Glomerular endothelial cell (primary cell): ENCODE measurements at places on chromosomes 6 and 20. TPM values are rescaled to one million over a fixed set of nuclear protein-coding genes. Genes with fewer than 3 reads are reported as not detected.

The ARFGEF2 gene
- total RNA-seq, result 29.7 and 31.9 TPM in 2 replicates

GRCh38 chr6:148107911-148108310 lies 234.7 kb upstream of the SASH1 start:
- DNase-seq, result no peak

- no peak for DNase-seq
Measured at GRCh38 chr6:72720464-72720863, 98.6 kb downstream of the KCNQ5 start.

GRCh38 chr20:25011831-25012241 lies 19.3 kb upstream of the APMAP start:
- DNase-seq, result no peak

DNA sequence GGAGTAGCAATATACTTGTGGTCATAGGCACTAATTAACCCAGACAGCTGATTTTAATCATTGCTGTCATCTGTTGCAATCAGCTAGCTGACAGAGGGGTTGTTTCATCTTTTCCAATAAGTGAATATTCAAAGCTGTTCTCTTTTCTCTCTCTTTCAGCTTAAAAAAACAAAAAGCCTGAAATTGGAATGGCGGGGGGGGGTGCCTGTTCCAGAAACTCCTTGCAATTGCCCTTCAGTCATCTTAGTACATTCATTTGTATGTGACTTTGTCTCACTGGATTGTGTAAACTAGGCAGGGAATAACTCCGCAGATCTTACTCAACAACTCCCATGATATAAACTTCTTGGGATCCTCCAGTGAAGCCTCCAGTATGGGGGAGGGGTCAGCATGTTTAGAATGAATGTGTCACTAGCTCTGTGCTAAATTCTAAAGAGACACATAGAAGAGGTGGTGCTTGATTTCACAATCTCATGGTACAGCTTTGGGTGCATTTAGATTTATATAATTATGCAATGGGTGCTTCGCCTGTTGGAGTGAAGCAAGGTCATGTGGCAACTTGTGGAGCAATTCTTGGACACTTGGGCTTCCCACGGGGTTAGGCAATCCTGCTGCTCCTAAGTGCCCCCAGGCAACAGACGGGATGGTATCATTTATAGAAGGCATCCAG lies 40.1 kb downstream of the SLC24A3 start:
- no peak for DNase-seq

DNA sequence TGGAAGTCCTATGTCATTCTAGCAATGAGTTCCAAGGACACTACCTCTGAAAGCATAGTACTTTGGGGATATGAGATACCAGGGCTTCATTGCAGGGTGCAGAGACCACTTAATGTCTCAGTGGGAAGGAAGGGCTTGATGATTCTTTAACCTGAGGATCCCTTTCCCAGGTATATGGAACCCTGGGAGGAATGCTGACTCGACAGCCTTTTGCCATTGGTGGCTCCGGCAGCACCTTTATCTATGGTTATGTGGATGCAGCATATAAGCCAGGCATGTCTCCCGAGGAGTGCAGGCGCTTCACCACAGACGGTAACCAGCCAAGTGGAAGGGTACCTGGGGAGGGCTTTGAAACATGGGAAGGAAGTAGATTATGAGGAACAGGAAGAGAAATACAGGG lies 4.2 kb downstream of the PSMB9 start:
- DNase-seq, result no peak

The SSTR4 gene
- not detected in 2 replicates for total RNA-seq

GRCh38 chr6:15409301-15410125 lies 163.6 kb downstream of the JARID2 start:
- no peak for DNase-seq

The GLP1R gene
- not detected in 2 replicates for total RNA-seq

DNA sequence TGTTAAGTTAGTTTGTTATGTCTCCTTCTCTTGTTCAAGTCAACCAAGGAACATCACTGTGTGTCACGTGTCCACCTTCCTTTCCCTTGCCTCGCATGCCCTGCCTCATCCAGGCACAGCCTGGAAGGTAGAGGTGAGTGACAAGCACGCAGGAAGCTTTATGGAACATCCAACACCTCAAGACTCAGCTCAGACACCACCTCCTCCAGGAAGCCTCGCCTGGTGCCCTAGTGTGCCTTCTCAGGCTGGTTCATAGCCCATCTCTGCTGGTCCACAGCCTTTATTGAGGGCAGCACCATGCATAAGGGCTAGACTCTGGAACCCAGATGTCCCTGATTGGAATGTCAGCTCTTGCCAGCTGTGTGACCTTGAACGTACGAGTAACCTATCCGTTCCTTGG lies 224.3 kb downstream of the ANKRD60 start:
- DNase-seq, result no peak

DNA sequence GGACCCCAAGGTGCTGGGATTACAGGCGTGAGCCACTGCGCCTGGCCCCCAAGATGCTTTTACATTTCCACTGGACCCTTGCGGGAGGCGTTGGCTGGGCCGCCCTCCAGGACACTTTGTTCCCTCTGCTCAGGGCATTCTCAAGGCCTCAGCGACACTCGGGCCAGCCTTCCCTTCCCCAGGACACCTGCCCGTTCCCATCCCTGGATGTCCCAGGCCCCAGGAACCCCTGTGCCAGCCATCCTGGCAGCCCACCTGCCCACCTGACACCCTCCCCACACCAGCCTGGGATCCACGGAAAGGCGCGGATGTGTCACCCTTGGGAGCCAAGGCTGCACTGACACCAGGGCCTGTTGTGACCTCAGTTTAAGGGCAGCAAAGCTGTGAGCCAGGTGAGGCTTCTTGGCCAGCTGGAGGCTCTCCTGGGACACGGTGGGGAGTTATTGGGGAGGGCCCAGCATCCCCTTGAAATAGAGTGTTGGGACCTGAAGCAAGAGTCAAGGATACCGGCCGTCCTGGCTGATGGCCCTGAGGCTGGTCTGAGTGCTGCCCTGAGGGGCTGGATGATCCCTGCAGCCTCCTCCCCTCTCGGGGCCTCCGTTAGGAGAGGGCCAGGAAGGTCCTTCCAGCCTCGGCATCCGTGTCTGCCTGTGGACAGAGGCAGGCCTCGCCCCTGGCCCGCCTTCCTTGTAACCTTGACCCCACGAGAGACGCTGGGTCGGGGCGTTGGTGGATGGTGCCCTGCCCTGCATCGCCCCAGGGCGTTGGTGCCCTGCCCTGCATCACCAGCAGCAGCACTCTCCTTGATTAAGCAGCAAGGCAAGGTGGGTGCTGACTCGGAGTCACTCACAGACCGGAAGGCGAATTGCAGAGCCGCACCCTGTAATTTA lies 84.2 kb upstream of the BHLHE23 start:
- no peak for DNase-seq

- no peak for DNase-seq
Measured at GRCh38 chr20:24956001-24956841, 7.2 kb downstream of the CST7 start.

The TGM3 gene
- total RNA-seq, result 3.5 TPM in 1 of 2 replicates, not detected in the other

GRCh38 chr6:29845405-29846006 lies 17.9 kb downstream of the HLA-G start:
- no peak for DNase-seq

DNA sequence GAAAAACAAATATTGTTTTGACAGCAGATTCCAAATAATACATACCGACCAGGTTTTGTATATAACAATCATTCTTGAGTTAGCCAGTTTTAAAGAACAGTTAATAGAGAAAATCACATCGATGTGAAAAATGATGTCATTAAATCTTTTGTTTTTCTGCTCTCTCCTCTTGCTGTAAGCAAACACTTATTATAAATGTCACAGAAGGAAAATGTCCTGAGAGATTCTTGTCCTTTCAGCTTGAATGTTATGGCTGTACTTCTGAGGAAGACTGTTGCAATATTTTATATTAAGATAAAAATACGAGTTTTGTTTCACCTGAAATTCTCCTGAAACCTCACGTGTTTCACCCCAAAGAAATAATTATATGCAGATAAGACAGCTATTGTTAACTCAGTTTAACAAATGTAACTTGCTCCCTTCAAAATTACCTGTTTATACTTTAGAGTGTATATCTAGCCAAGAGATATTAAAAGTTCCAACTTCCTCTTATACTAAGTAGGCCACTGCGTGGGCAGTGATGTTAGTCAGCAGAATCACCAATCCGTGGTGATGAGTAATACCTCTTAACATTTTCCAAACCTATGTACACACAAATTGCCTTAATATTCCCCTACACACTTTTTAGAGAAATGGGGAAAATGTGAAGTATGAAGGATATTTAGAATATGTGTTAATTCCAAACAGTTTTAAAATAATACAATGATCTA lies 1111.4 kb upstream of the CITED2 start:
- no peak for DNase-seq

DNA sequence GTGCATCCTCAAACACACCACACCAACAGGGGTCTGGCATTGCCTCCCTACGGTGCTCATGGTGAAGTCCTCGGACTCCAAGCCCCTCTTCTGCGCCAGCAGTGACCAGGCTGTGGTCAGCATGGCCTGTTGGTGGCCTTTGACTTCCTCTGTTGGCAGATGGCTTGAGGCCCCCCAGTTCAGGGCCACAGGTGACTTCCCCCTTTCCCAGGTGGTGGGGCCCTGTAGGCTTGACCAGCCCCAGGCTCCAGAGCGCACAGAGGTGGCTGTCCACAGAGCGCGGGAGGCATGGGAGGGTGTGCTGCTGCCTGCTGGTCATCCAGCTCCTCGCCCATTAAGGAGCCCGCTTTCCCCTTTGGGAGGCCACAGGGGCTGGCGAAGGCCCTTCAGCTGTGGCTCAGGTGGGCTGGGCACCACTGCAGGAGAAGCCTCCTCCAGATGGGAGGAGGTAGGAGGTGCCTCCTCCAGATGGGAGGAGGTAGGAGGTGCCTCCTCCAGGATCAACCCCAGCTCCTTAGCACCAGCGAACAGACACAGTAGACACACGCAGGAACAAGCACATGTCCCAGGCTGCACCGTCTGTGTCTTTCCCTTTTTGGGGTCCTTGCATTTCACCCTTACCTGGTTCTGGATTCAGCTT lies 52.1 kb upstream of the BHLHE23 start:
- no peak for DNase-seq

The PPP1R14C gene
- 1.6 and 3.0 TPM in 2 replicates for total RNA-seq

DNA sequence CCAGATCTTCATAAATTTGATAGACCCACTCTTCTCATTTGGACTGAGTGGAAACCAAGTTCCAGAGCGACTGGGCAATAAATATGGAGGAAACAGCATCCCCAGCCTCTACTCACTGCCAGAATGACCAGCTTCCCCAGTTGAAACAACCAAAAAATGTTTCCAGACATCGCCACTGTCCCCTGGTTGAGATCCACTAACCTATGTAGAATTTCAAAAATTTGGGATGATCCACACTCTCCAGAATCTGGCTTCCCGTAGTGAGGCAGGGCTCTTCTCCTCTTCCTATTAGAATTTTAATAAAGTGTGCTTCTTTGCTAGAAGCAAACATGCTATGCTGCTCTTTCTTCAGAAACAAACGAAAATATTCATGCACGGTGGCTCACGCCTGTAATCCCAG lies 287.0 kb upstream of the SUPT3H start:
- no peak for DNase-seq

The LATS1 gene
- total RNA-seq, result 18.6 and 32.1 TPM in 2 replicates

The HLA-DRA gene
- total RNA-seq, result 0.41 TPM in 1 of 2 replicates, not detected in the other

DNA sequence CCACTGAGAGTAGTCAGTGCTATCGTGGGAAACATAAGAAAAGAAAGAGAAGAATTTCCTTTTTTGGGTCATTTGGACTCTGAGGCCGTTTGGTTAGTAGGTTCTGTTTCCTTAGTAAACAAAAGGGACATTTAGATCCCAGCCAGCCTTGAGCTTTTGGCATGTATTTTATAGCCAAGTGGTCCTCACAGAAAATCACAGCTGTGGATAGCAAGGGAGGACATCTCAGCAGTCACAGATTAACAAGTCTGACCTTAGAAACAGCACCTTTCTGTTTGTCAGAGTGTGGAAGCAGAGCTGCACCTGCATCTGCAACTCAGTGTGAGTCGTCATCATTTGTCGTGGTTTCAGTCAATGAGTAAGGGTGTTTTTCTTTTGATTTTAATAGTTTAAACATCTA lies 40.5 kb downstream of the FAM120B start:
- DNase-seq, result no peak

DNA sequence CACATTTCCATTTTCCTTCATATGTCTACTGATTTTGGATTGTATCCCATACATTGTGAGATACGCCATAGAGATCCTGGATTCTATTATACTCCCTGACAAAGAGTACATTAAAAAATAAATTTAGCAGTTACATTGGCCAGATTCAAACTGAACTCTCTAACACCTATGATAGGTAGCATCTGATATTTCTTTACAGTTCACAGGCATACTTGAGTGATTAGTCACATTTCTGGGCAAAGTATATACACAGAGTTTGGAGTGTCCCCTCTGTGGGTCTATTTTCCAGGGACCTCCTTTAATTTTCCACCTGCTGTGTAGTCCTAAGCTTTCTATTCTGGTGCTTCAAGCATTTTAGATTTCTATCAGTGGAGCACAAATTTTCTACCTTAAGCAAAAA lies 96.4 kb downstream of the TBC1D32 start:
- no peak for DNase-seq

The PLEKHG1 gene
- 104 and 203 TPM in 2 replicates for total RNA-seq

The ASIP gene
- not detected in 2 replicates for total RNA-seq

DNA sequence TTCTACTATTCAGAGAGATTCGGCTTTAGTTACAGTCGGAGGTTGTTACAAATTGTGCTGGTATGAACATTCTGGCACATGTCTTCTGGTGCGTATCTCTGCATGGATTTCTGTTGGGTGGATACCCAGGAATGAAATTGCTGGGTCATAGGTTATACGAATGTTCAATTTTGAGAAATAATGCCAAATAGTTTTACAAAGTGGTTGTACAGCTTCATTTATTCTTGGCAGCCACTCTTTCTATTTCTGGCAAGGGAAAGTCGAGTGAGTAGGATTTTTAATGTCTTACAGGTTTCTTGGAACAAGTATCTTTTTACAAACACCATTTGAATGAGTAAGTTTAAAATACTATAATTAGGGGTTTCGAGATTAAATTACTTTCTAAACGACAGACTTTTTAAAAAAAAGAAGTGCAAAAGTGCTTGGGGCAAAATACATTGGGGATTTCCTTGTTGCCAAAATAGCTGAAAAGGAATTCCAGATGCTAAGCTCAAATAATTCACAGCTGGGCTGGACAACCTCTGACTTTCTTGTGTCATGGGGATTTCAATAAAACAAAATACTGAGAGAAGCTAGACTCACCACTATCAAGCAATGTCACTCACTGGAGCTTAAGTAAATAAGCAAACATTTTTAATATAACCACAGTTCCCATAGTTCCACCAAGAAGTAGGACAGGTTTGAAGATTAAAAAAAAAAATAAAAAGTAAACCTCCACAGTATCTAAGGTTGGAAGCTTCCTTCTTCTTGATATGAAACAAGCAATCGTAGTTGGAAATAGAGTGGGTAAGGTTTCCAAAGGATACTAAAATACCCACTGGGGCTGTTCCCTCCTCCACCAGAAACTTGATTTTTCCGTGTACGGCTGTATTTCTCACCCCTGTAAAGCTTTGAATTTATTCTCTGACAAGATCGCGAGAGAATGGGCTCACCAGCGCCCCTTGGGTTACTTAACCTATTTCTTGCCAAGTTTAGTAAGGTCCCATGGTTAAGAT lies 21.6 kb upstream of the GFOD1 start:
- no peak for DNase-seq
